Fibroblast of pulmonary artery (primary cell): ENCODE measurements at places on chromosomes 5 and 9.

- peak; percentile 36 for DNase-seq
Observed at GRCh38 chr9:77598991-77599390, 49.1 kb downstream of the GNA14 start.

- DNase-seq = peak; percentile 83
Observed at GRCh38 chr9:98899408-98900056, 44.2 kb upstream of the COL15A1 start.

DNA sequence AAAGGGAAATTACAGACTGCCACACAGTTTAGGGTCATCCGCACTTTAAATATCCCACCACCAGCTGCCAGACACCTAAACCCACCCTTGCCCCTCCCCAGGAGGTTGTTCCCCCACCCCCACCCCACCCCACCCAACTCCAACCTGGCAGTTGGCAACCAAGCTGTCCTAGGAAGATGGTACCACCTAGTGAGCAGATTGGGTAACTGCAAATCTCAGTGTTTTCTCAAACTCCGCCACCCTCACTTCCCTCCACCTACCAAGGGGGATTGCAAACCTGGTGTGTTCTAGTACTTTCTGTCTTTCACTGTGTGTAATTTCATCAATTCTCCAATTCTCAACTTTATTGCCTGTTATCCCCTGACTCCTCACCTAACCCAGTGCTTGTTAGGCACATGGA lies 323.8 kb upstream of the IRX2 start:
- no peak for DNase-seq

DNA sequence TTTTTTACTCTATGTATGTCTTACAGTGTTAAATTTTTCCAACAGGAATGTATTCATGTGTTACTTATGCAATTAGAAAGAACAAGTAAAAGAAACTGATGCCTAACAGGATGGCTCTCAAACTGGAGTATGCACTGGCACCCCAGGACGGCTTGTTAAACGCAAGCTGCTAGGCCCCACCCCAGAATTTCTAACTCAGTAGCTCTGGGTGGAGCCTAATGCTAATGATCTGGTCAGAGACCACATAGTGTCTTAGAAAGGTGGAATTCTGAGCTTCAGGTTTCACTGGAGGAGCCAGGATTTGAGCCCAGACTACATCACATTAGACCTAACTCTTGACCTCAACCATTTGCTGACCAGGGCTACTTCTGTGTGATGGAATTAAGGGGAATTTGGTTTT lies 34.4 kb downstream of the SHC3 start:
- no peak for DNase-seq

GRCh38 chr5:1511651-1512540 lies 11.9 kb downstream of the LPCAT1 start:
- DNase-seq = peak; percentile 35

- DNase-seq = no peak
Observed at GRCh38 chr5:1707467-1707866, 92.2 kb downstream of the MRPL36 start.

DNA sequence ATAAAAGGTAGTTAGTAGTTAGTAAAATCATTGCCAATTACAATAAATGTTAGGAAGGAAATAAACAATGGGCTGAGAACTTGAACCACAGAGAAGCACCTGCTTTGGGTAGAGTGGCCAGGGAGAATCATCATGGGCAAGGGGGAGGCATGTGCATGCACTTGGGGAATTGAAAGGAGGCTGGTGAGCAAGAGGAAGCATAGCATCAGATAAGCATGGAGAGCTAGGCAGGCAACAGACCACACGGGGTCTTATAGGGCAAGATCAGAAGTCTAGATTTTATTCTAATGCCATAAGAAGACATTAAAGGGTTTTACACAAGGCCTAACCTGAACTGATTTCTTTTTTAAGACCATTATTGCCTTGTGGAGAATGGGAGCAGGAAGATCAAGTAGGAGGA lies 93.4 kb downstream of the PIP5K1B start:
- DNase-seq = no peak

GRCh38 chr5:73183481-73183891 lies 10.5 kb downstream of the TMEM174 start:
- DNase-seq = no peak

DNA sequence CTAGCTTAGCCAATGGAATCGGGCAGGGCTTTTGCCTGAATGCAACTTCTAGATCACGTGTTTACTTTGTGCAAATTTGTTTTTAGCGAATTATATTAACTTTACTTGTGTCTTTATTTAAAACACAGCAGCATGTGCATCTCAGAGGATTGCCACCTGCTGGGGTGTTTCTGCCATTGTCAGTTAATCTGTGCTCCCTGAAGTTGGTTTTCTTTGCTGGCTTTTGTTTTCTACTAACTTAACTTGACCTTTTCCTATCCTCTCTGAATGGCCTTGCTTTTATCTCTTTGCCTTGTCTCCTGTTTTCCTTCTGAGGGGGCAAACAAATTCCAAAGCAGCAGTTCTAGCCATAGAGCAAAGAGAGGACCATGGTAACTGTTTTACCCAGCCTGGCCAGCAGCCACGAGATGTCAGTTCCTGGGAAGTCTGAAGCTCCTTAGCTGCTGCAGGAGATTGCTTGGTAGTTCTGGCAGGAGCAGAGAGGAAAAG lies 67.6 kb downstream of the ARHGEF28 start:
- DNase-seq = peak; percentile 71

- DNase-seq = no peak
Observed at GRCh38 chr9:80691229-80691628, 998.1 kb downstream of the TLE1 start.

DNA sequence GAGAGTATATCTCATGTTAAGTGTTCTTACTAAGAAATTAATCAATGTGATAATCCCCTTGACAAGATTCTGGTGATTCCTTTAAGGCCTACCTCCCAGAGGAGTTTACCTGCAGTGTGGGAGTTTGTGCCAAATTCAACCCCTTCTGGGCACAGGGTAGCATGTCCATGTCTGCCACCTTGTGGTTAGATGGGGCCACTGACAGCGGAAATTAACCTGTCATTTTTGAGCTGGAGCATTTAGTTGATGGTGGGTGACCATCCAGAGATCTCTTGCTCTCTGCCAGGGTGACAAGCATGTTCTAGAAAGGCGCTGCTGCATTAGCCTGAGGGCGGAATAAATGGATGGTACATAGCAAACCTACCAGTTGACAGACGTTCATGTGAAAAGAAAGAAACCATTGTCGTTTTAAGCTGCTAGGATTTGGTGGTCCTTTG lies 132.2 kb downstream of the FBXO4 start:
- peak; percentile 47 for DNase-seq

DNA sequence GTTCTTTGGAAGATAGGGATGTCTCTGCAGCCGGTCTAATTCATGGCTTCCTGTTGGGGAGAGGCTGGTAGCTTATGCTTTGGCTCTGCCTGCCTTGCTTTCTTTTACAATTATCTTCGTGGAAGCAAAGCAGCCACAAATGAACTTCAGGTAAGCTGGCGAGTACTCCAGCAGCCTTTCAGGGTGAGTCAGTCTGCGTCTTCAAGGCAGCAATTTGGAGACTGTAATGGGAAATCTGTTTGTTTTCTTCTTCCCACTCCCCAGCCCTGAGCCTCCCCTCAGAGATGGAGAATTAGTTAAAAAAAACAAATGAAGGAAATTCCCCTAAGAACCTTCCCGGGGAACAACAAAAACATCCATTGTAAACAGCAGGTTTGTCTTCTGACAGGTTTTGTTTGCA lies 100.1 kb downstream of the PSAT1 start:
- DNase-seq = no peak

GRCh38 chr9:133603135-133603927 lies 5.9 kb downstream of the FAM163B start:
- DNase-seq = no peak

DNA sequence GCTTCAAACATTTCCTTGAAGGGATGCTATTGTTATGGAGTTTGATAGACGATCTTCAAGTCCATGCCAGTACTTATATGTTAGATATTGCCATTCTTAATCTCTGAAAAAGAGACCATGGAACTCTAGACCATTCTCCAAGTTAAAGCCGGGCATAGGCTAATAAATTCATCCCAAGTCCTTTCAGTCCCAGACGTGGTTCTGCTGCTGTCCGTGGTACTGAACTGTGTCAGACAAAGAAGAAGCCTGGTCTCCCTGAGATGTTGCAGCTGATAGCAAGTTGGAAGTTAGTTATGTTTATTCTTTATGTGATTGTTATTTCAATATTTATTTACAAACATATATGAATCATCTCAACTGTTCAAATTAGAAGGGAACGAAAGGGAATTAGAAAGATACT lies 158.7 kb downstream of the NMUR2 start:
- peak; percentile 23 for DNase-seq

DNA sequence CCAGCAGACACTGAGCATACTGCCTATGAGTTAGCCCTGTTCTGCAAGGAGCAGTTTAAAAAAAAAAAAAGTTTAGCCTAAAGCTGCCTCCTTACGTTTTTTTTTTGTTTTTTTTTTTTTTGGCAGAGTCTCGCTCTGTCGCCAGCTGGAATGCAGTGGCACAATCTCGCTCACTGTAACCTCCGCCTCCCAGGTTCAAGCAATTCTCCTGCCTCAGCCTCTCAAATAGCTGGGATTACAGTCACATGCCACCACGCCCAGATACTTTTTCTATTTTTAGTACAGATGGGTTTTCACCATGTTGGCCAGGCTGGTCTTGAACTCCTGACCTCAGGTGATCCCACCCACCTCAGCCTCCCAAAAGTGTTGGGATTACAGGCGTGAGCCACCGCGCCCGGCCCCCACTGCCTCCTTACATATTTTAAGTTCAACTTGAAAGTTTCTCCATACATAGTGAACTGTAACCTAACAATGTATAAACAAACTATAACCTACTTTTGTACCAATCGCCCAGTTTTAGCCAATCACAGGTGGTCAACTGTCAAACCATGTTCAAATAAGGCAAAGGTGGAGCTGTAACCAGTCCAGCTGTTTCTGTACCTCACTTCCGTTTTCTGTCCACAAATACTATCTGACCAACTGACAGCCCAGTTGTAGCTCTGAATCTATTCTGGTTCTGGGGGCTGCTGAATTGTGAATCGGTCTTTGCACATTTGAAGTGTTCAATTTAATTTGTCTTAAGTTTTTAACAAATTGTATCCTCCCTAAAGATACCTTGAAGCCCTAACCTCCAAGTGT lies 17.1 kb downstream of the GKAP1 start:
- DNase-seq = no peak

DNA sequence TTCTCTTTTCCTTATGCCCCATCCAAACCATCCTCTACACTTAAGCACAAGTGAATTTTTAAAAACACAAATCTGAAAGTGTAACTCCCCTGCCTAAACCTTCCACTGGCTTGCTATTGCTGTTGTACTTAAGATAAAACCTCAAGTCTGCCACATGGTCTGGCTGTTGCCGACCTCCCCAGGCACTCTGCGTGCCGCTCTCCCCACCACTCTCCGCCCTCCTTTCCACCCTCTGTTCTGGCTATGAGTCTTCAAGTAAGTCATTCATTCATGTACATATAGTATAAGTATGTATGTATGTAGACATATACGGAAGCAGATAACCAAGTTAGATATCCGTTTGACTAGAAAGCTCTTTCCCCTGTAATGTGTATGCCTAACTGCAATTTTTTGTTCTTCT lies 94.7 kb upstream of the ANKRD55 start:
- no peak for DNase-seq

DNA sequence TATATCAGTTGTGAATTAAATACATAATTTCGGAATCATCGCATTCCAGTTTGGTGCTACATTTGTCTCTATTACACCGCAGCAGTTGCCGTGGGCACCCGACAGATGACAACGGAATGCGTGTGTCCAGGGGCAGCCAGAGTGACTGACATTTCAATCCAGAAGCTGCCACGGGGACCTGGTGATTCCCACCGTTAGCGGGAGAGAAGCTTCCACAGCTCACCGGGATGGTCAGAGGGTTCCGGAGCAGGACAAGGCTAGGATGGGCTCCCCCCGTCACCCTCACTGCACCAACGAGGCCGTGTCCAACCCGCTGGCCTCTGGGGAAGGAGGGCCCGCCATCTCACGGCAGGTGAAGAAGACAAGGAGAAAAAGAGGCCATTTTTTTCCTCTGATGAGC lies 86.8 kb downstream of the GTF3C4 start:
- no peak for DNase-seq

- no peak for DNase-seq
Observed at GRCh38 chr9:6630502-6631206, 14.9 kb downstream of the GLDC start.

DNA sequence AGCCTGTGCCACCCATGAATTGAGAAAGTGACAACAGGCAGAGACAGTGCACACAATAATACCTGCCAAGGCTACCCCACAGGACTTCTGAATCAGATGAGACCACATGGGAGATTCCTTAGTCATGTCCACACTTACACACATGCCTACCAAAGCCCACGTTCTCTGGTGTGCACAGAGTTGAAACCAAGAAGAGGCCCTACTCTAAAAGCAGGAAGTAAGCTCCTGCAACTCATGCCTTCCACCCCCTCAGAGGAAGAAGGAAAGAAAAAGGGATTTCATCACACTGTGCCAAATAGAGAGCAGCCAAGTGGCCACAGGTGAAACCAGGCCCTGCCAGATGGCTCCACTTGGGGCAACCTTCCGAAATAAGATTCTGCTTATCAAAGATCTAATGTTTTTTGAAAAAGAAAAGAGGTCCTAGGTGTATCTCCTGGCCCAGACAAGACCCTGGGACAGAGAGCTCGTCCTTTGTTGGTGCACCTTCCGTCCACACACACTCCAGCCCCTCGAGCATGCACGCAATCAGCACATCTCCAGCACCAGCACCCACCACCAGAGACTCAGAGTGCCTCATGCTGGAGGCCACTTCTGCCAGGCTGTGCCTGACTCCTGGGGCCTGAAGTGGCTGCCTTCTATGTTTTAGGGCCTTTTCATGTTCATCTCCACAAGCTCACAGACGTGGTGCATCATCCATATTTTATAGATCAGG lies 114.6 kb upstream of the SPOCK1 start:
- DNase-seq = peak; percentile 35

DNA sequence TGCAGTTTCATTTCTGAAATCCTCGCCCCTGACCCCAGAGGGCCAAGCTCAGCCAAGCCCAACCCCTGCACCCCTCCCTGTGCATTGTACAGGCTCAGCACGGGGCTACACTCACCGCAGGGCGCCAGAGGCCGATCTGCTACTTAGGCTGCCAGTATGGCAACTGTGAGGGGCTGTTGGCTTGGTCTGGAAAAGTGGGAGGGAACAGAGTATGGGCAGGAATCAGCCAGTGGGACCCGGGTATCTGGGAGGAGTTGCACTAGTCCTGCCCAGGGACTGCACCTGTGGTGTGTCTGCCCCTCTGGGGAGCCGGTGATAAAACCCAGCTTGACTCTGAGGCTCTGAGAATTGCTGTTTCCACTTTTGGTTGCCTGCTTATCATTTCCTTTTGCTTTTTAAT lies 167.4 kb upstream of the KIF2A start:
- no peak for DNase-seq

- no peak for DNase-seq
Observed at GRCh38 chr9:38442473-38443096, 18.3 kb upstream of the IGFBPL1 start.

DNA sequence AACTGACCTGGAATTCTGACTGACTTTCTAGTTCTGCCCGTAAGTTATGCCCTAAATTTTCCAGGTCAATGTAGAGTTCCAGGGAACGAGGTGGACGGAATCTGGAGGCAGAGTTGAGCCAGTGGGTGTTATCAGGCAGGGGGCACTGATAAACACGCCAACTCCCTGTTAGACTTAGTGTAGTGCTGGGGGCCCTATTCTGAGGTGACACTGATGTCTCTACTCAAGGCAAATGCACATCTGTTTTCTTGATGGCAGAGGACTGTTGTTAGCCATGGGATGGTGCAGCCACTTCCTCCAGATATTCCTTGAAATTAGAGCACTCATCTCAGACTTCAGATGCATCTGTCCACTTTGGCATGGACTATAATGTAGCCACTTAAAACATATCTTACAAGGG lies 83.5 kb downstream of the C9orf152 start:
- no peak for DNase-seq
